NCI-H1417 treated with DMSO at 0.1 percent for 48 hours (cell line): ENCODE measurements at places on chromosomes 2 and 18.

DNA sequence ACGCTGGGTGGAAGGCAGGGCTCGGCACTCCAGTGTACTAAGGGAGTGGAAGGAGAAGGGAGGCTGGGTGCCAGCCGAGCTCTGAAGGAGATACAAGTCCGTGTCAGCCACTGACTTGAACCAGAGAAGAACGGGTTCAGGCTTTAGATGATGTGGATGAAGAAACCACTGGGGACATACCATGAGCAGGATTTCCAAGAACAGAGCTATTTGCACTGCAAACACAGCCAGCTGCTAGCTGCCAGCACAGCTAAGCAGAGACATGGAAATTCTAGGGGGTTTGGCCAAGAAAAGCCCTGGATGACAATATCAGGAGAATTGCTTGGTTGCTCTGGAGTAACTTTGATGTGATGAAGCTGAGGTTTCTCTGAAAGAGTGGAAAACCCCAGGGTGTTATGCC lies 5.2 kb downstream of the CD207 start:
- DNase-seq, result no peak

DNA sequence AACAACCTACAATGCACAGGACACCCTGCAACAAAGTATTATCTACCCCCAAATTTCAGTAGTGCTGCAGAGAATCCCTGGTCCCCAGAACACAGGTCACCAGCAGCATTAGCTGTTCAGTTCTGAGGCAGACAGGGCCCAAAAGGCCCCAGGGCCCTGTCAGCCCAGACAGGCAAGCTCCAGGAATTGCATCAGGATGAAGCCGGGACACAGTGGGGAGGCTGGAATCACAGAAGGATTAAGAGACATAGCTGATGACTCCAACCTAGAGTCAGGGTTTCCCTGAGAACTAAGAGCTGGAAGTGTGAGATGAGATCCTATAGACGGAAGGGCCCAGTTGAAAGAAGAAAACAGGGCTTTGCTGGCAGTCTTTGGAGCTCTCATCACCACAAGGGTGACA lies 148.1 kb downstream of the GALNT14 start:
- DNase-seq, result no peak

- DNase-seq, result no peak
Observed at GRCh38 chr2:216104691-216105090, 4.5 kb upstream of the XRCC5 start.

- no peak for DNase-seq
Observed at GRCh38 chr2:68744366-68744912, 9.8 kb downstream of the ARHGAP25 start.

GRCh38 chr2:222293660-222294630 lies 4.9 kb downstream of the PAX3 start:
- no peak for DNase-seq

- DNase-seq, result no peak
Observed at GRCh38 chr2:5725794-5726463, 33.7 kb downstream of the SOX11 start.

- no peak for DNase-seq
Observed at GRCh38 chr2:86337244-86337835, at the start of gene REEP1. REEP1 (minus strand) TSS chr2:86337626; CDS start chr2:86337510, 116 bp downstream.

DNA sequence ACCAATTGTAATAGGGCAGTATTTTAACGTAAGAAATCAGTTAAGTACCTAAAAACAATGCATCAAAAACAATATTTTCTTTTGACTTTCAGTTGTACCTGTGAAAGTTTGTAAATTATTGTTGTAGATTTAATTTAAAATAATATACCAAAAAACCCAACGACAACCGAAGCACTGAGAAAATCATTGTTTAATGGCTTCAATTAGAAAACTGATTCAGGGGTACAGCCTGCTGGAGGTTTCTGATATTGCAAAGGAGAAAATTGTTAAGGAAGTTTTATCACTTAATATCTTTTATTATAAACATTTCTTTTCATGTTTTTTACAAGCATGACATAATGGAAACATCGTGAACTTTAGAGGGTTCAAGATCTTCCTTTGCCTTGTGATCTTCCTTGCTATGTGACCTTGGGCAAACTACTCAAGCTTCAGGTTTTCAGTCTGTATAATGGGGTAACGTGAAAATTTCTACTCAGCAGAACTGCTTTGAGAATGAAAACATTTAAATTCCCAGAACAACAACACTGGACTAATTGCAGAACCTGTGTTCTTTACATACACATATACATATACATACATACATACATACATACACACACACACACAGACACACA lies 76.3 kb upstream of the GLS start:
- no peak for DNase-seq

- no peak for DNase-seq
Observed at GRCh38 chr18:22827216-22827615, 105.9 kb upstream of the RBBP8 start.

DNA sequence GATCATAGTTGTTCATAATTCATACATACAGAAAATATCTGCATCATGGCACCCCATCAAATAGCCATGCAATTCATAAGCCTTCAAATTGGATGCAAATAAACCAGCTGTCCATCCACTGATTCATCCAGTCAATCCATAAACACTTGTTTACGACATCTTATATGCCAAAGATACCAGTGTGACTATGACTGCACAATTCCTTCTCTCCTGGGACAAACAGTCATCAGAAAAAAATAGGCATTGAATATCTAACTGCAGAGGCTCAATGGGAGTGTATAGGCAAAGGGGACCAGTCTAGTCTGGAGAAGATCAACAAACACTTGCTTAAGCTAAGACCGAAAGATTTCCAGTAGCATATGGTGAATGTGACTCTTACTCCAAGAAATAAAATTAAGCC lies 70.0 kb downstream of the COL4A3 start:
- DNase-seq, result no peak

DNA sequence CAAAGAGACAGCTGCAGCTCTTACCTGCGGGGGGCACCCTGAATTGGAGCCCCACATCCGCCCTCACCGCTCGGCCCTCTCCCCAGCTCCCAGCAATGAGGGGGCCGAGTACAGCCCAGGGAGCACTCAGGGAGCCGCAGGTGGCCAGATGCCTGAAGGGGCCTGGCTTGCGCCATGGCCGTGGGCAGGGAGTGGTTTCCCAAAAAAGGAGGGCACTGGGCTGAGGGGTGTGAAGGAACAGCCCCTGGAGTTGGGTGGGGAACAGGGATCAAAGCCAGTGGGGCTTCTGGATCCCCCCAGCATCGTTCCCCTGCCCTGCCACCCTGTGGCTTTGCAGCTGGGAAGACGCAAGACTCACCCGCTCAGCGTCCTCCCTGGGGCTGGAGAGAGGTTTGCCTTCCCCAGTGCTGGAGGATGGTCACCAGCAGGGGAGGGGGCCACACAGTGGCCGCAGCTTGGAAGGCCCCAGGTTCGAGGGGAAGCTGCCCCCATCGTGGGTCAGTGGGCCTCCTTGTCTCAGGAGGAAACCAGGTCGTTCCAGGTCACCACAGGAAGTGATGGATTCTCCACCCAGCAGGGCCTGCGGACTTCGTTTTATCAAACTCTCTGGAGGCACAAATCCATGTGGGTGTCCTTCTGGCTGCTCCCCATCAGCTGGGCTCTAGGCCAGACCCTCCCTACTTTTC lies 68.2 kb upstream of the HPCAL1 start:
- no peak for DNase-seq

- DNase-seq, result no peak
Observed at GRCh38 chr18:80095414-80095813, 13.6 kb upstream of the ADNP2 start.
